ENCODE measurements at places on chromosomes 4 and X. TPM values are rescaled to one million over a fixed set of nuclear protein-coding genes. Genes with fewer than 3 reads are reported as not detected.

The CCNA2 gene
- 0.71 TPM for polyA plus RNA-seq

The HTN1 gene
- not detected for polyA plus RNA-seq

The MXRA5 gene
- polyA plus RNA-seq = 4.4 TPM

The CT45A3 gene
- not detected for polyA plus RNA-seq

The C4orf50 gene
- polyA plus RNA-seq = not detected
